ENCODE measurements at places on chromosomes 12 and 14.
A peak's percentile ranks its signal among the peaks of the same experiment; 100 is the strongest.

DNA sequence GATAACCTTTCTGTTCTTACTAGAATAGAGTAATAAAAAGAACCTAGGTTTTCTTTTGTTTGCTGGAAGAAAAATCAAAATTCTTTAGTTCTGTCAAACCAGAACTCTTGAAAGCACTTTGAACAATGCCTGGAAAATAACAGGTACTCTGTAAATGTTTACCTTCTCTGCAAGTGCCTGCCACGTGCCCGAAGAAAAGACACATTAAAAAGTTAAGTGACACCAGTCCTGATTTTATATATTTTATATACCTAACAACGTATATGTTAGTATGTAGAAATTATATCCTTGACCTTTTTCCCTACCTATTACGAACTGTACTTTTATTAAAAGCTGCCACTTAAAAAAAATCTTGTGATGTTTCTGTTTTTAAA is 976 bp downstream of the THAP2 start:
- no peak for DNase-seq

DNA sequence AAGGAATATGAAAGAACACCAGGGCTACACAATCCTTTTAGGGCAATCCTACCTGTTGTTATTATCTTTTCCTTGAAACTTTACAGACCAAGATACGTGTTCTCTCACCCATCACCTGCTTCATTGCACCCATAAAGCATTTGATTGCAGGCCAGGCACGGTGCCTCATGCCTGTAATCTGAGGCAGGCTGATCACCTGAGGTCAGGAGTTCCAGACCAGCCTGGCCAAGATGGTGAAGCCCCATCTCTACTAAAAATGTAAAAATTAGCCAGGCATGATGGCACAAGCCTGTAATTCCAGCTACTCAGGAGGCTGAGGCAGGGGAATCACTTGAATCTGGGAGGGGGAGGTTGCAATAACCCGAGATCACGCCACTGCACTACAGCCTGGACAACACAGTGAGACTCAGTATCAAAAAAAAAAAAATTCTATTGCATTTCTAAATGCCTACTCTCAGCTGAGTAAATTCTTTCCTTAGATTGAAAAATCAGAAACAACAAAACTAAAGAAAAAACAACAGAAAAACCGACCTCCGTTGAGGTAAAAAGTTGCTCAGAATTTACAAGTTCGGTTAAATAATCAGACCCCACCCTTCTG is 183.7 kb upstream of the TMEM132C start:
- DNase-seq: no peak

GRCh38 chr12:76020281-76020680 is 11.3 kb downstream of the PHLDA1 start:
- DNase-seq: peak; percentile 75

DNA sequence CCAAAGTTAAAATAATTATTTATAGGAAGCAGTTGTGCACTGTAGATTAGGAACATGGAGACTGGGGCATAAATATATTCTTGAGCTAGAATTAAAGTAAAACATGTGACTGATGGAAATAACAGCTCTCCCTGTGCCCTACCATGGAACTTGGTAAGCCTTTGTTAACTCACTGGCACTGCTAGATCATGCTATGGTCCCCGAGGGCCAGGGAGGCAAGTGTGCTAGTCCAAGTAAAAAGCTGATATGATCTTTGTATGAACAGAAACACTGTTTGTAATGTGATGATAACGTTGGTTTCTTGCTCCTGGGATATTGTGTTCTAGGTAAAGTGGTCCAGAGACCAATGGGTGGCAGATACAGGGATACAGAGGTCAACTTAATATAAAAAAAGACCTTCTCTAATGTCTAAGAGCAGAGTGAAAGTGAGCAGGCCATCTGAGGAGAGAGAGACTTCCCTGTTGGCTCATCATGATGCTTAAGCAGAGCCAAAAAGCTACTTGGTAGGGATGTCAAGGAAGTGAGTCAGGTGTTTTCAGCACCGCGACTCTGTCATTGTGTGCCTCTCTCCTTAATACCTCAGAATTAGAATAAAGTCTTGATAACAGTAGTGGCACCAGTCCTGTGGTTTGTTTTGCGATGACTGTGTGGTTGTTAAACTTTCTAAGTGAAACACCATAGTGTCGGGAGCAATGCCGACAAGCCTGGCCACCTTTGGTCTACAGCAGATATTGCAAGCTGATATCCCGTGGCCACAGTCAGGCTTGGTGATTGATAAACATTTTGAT is 27.6 kb downstream of the BICD1 start:
- peak; percentile 44 for DNase-seq

DNA sequence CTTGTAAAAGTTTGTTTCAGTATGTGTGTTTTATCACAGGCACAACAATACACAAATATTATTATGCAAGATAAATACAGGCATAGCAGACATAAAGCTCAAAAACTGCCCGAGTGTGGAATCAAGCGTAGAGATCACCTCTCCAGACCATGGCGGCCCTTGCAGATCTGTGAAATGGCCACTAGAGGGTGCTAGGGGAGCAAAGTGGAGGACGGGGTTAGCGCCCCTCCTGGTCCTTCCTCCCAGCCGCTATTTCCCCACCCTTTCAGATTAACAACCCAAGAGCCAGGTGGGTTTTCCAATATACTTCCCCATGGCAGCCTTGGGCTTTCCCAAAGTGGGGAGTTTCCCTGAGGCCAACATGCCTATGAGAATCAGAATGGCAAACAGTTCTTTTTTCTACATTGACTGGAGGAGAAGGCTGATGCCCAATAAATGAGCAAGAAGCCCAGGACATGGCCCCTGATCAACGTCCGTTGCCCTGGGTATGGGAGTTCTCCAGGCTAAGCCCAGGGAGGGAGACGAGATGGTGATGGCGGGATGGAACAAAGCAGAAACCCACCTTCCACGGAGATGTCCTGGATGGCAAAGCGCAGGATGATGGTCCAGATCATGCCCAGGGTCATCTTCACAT is 67.4 kb downstream of the ACTN1 start:
- peak; percentile 66 for DNase-seq

DNA sequence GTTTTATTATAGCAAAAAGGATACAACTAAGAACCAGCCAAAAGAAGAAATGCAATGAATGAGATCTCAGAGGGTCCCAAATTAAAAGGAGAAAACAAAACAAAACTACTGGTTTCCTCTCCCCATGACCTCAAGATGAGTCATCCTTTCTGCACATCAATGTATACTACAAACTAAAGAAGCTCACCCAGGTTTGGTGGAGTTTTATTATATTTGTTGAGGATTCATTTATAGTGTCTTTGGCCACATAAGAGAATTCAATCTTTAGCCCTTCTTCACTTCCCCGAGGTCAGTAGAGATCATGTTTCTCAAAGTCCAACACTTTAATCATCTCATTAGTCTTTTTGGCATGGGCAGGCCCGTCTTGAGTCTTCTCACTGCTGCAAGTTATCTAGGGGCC is 210.6 kb downstream of the SLC6A15 start:
- no peak for DNase-seq

GRCh38 chr12:32159925-32160324 is 53.3 kb downstream of the BICD1 start:
- DNase-seq: no peak

GRCh38 chr12:57156701-57157403 is 9.4 kb upstream of the LRP1-AS start:
- DNase-seq: no peak

- no peak for DNase-seq
These were observed 184.4 kb upstream of the GRIP1 start for GRCh38 chr12:66863276-66863675.

DNA sequence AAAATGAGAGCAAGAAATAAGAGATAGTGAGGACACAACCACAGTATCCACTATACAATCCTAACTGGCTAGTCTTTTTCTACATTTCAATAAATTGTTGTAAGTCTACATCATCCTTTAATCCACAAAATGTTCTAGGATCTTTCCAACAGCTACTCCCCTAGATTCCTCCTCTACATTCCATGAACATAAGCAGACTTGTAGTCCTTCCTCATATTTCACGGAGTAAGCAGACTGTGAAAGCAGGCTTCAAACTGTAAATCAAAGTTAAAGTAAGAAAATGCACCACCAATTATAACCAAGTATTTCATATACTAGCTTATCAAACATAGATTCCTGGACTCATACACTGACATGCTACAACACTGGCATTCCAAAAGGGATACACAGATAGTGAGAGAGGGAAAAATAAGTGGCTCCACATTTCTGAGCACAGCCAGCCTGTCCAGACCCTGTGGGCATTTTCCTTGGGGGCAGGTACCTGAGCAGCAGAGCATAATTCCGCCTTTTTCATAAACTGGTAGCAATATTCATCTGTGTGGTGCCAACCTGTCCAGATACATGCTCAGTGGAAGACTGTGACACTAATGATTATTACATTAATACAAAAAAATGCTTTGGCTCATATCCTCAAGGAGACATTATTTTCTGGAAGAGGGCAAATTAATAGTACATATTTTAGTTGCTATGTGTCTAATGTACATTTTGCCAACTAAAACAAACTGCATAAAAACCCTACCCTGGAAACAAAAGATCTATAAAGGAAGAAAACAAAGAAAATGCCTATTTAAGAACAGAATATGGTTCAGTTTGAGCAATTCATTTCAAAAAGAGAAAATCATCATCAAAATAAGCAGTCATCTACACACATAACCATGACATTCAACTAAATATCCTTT is 113.3 kb upstream of the FSCB start:
- DNase-seq: no peak

DNA sequence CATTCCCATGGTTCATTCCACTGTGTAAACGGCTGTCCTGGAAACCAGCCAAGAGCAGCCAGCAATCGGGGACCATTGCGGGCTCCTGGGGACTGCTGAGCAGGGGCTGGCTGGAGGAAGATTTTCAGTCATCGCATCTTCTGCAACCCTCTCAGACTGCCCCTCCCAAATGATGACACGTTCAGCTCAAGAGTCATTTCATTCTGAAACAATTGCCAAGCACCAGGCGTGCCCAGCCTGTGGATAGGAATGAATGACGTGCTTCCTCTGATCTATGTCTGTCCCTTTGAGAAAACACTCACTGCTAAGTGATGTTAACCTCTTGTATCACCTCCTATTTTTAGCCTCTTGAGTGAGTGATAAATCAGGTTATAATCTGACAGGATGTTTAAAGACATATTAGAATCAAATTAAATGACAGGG is 62.0 kb downstream of the NDUFA12 start:
- no peak for DNase-seq

DNA sequence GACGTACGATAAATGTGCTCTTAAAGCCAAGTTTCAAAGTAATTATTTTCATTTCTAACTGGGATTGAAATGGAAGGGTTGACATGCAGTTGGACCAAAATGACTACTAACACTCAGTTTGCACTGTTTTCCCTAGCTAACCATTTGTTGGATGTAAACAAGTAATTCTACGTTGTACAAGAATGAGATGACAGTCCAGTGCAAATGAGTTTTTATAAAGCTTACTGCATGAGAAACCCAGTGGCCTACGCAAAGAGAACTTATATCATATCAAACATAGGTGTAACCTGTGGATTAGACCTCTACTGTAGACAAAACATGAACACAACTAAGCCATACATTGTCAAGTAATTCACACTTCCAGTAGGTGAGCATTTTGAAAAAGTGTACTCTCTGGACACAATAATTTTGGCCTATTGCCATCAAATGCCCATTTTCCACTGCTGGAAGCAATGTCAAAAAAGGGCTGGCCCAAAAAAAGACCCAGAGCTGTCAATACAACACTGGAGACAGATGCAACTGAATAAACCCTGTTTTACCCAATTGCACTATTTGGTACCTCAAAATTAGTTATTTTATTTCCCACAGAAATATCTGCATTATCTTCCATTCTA is 12.8 kb downstream of the SLC38A2 start:
- no peak for DNase-seq

DNA sequence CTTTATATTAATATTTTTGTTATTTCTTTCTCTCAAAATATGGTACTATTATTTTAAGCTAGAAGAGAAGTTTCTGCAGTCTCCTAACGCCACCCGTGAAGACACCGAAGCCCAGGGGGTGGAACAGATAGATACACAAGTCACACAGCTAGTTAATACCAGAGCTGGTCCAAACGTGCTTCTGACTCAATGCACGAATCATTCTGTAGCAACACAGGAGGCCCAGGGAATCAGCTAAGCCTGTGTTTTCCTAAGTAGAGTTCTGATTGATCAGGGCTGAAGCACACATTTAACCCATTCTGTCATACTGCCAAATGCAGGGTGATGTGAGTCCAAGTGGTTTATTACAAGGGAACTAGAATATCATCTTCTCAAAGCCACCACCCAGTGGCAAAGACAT is 116.9 kb upstream of the PWP1 start:
- DNase-seq: no peak

DNA sequence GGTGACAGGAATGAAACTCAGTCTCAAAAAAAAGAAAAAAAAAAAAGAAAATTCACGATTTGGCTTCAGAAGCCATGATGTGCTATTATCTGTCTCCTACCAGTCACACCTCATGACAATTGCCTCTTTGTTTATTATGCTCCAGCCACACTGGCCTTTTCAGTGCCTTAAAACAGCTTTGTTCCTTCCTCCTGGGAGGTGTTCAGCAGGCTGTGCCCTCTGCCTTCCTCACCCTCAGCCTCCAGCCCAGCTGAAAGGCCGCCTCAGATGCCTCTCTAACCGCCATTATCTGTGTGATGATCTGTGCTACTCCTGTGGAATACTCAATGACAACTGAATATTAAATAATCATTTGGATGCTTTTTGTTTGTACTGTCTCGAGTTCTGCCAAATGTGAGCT is 8.6 kb upstream of the ARPC3 start:
- no peak for DNase-seq

- DNase-seq: no peak
These were observed 49.5 kb upstream of the NUAK1 start for GRCh38 chr12:106188256-106188655.

- DNase-seq: peak; percentile 60
These were observed 28.1 kb upstream of the WNK1 start for GRCh38 chr12:724194-724855.

DNA sequence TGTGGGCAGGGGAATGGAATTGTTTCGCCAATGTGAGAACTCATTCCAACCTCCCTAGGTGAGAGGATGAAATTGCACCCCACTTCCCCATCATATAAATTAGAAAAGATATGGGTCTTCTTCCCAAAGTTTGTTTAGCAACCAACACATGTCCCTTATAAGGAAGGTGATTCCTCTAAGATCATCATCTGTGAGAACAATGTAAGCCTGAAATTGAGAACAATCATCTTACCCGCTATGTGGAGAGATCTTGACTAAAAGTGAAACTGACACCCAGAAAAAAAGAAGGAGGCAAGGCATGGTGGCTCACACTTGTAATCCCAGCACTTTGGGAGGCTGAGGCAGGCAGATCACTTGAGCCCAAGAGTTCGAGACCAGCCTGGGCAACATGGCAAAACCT is 173.2 kb upstream of the HMGA2 start:
- DNase-seq: no peak

- DNase-seq: no peak
These were observed 35.4 kb downstream of the BCL11B start for GRCh38 chr14:99236386-99237138.

- DNase-seq: no peak
These were observed 50.1 kb upstream of the STK38L start for GRCh38 chr12:27193854-27194544.

Data from Jurkat, Clone E6-1 (cell line).